Frontal cortex (tissue), 4 donors: ENCODE measurements at places on chromosomes 4 and X.

DNA sequence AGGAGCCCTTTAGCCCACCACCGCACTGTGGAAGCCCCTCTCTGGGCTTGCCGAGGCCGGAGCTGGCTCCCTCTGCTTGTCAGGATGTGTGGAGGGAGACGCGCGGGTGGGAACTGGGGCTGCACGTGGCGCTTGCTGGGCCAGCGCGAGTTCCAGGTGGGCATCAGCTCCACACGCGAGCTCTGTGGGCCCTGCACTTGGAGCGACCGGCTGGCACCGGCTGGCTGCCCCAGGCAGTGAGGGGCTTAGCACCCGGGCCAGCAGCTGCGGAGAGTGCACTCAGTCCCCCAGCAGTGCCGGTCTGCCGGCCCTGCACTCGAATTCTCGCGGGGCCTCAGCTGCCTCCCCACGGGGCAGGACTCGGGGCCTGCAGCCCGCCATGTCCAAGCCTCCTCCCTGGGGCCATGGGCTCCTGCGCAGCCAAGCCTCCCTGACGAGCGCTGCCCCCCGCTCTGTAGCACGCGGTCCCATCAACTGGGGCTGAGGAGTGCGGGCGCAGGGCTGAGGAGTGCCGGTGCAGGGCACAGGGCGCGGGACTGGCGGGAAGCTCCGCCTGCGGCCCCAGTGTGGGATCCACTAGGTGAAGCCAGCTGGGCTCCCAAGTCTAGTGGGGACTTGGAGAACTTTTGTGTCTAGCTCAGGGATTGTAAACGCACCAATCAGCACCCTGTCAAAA, 93.6 kb downstream of the DTHD1 start:
- DNase-seq = no peak

DNA sequence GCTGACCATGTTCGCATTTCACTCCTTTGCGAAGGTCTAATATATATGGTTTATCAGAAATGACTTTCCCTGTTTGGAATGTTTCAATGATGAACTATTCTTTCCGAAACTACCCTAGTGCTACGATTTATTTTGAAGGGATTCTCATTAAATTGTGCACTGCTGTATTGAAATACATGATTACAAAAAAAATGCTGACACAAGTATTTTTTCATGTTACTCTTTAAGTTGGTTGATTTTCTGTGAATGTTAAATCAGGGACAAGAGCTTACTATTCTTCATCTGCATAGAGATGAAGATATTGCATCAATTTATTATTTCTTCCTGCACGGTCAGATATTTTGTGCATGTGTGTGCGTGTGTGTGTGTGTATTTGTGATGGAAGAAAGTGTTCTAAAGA, 731.5 kb upstream of the AGA start:
- DNase-seq = no peak

DNA sequence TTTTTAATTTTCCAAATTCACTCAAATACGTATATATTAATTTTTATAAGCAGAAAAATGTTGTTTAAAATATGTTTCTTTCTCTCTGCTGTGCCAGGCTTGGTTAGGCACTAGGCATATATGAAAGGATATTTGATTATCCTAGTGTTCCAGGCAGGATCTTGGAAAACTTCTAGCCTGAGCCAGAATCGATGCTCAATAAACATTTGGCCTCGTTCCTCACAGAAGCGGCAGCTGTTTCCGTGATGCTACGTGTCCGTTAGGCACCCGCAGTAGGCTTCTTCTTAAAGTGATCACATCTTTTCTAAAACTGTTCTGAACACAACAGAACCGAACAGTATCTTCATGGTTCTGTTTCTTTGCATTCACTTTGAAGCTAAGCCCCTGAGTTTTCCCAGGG, 50.1 kb upstream of the CRMP1 start:
- no peak for DNase-seq

- DNase-seq = no peak
Observed at GRCh38 chr4:170242471-170242870, 152.7 kb upstream of the AADAT start.

DNA sequence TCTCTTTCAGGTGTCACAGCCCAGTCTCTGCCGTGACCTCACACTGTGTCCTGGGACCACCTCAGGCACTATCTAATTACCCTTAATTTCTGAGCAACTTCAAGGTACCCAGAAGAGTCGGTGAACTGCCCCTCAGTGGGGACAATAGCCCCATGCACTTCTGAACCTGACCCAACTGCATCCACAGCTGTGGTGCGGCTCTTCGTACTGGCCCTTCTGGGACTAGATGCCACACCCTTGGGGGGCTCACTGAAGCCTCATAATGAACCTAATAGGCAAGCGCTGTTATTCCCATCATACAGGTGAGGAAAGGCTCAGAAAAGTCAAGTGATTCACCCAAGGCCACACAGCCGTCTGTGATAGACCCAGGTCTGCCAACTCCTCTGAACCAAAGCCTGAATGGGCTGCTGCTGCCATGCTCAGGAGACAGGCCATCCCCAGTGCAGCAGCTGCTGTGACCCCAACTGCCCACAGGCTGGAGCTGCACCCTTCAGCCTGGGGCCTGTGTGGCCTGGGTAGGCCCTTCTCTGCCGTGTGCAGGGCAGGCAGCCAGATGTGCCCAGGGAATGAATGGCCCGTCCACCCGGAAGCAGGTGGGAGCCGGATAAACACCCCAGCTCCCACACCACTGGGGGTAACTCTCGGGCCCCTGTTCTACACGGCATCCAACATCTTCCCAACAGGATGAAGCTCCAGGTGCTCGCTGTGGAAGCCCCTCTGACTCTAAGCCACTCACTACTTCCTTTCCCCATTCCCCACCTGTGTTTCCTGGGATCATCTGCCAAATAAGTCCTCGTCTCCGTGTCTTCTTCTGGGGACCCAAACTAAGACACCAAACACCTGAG, 35.9 kb downstream of the HMX1 start:
- no peak for DNase-seq

- no peak for DNase-seq
Observed at GRCh38 chr4:60948008-60948407, 252.1 kb upstream of the ADGRL3 start.
